Fibroblast of gingiva (primary cell): ENCODE measurements at places on chromosomes 11 and 22.
A peak's percentile ranks its signal among the peaks of the same experiment; 100 is the strongest.

DNA sequence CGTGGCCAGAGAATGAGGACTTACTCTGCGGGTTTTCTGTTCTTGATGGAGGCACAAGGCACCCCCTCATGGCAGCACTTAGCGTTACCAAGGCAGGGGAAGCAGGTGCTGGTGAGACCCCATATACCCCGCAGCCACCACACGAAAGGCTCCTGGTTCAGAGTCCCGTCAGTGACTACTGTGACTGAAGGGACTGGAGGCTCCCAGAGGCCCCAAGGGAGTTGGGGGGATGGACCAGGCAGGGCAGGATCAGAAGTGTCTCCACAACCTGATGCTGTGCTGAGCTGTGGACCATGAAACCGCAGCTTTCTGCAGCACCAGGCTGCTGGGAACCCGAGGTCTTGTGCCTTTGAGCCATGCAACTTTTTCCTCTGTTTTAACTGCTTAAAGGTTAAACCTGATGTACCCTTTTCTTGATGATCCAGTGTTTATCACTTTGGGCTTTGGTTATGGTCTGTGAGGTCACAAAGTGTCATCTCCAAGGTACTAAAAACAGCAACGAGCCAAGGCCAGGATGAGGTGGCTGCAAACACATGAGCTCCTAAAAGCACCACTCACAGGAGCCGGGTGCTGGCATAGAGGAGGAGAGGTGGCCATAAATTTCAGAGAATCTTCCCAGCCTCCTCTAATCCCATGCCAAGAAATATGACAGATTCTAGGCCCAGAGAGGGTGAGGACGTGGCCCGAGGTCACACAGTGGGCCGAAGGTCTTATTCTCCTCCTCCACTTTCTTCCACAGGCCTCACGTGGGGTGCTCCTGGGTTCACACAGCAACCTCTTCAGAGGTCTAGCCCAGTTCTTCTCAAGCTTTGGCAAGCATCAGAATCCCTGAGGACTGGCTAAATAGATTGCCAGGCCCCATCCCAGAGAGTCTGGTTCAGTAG, 4.2 kb upstream of the LRRC32 start:
- no peak for DNase-seq

DNA sequence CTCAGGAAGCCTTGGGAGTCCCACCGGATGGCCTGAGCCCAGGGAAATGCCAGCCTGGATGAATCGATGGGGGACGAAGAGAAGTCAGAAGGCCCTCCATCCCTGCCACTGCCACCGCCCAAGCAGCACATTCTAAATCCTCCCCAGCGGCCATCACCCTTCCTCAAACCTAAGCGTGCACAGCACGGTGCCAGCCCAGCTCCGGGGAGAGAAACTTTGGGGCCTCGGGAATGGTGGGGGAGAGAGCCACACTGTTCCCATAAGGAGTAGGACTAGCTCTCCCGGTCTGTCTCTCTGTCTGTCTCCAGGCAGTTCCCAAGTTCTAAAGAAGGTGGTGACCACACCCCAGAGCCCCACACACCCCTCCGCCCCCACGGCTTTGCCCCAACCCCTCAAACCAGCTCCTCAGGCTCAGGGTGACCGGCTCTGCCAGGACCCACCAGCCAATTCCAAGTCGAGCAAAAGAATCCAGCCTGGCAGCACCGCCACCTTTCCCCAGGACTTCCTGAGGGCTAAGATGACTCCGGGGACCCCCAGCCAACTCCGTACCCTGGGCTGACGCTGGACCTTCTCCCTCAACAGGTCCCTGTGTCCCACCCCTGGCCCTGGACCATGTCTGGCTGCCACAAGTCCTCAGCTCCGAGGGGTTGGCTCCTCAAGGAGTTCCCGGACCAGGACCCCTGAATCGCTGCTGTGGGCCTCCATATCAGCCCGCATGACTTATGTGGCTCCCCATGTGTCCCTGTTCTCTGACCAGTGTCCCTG, 2.7 kb downstream of the AHNAK start:
- no peak for DNase-seq

GRCh38 chr11:110196241-110196754, 100.1 kb downstream of the RDX start:
- peak; percentile 87 for DNase-seq

DNA sequence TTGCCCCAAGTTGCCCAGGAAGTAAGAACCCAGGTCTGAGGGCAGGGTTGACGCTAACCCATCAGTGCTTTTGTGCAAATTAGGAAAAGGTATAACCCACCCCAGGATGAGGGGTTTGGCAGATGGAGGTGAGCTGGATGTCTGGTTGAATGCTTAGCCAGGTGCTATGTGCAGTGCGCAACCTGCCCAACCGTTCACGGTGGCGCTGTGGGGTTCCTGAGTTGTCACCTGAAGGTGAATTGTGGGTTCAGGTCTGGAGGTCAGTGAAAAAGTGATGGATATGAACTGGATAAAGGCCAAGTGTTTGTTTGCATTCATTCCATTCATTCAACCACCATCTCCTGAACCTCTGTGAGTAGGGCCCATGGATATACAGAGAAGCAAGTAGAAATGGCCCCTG, 14.3 kb upstream of the LGALS2 start:
- DNase-seq = no peak
